Neural crest cell (in vitro differentiated cells): ENCODE measurements at places on chromosomes 4 and X. TPM values are rescaled to one million over a fixed set of nuclear protein-coding genes. Genes with fewer than 3 reads are reported as not detected.

Gene STAP1
- total RNA-seq, result not detected in 2 replicates

Gene MUC7
- total RNA-seq, result not detected in 2 replicates

Gene SLC9B1
- 1.7 and 2.0 TPM in 2 replicates for total RNA-seq

Gene PNMA3
- 9.8 and 10.0 TPM in 2 replicates for total RNA-seq

Gene PCSK1N
- 9.3 and 12.7 TPM in 2 replicates for total RNA-seq

Gene TLL1
- 1.7 and 2.2 TPM in 2 replicates for total RNA-seq

Gene ANXA3
- 0.39 TPM in 1 of 2 replicates, not detected in the other for total RNA-seq

Gene HPSE
- total RNA-seq, result 0.30 and 0.32 TPM in 2 replicates

Gene VGLL1
- total RNA-seq, result not detected in 2 replicates

Gene CT45A1
- not detected in 2 replicates for total RNA-seq

Gene MND1
- total RNA-seq, result 33.6 and 36.1 TPM in 2 replicates

Gene RCHY1
- 26.8 and 32.6 TPM in 2 replicates for total RNA-seq

Gene UCP1
- not detected in 2 replicates for total RNA-seq

Gene RAB39B
- total RNA-seq, result 6.5 and 7.3 TPM in 2 replicates

Gene DCHS2
- 0.91 and 1.2 TPM in 2 replicates for total RNA-seq

Gene CCDC110
- 0.14 and 0.16 TPM in 2 replicates for total RNA-seq

Gene FAM184B
- total RNA-seq, result 0.12 and 0.16 TPM in 2 replicates

Gene IBSP
- total RNA-seq, result not detected in 2 replicates

Gene CDKL2
- total RNA-seq, result 1.1 and 1.8 TPM in 2 replicates

Gene FAT4
- 26.0 and 26.6 TPM in 2 replicates for total RNA-seq

Gene RNF128
- total RNA-seq, result not detected in 2 replicates

Gene CENPVL2
- 1.3 and 1.6 TPM in 2 replicates for total RNA-seq

Gene PITX2
- 0.58 and 0.77 TPM in 2 replicates for total RNA-seq

Gene ERCC6L
- 13.3 and 14.2 TPM in 2 replicates for total RNA-seq

Gene LRP2BP
- total RNA-seq, result 0.07 TPM in 1 of 2 replicates, not detected in the other

Gene TAF7L
- total RNA-seq, result 0.19 TPM in 1 of 2 replicates, not detected in the other

Gene IGSF1
- total RNA-seq, result 3.8 and 3.9 TPM in 2 replicates

Gene GAGE10
- total RNA-seq, result not detected in 2 replicates

Gene RNF175
- total RNA-seq, result 25.7 and 26.6 TPM in 2 replicates

Gene BMPR1B
- total RNA-seq, result 24.9 and 26.8 TPM in 2 replicates

Gene C1QTNF7
- not detected in 2 replicates for total RNA-seq

Gene C4orf50
- total RNA-seq, result 0.02 TPM in 2 replicates

Gene NEUROG2
- total RNA-seq, result 4.1 and 4.2 TPM in 2 replicates

Gene NLGN3
- total RNA-seq, result 29.5 and 31.5 TPM in 2 replicates

Gene CHRDL1
- total RNA-seq, result 14.3 and 15.7 TPM in 2 replicates

Gene SLC49A3
- total RNA-seq, result 0.77 and 0.91 TPM in 2 replicates

Gene SPANXN3
- total RNA-seq, result not detected in 2 replicates

Gene KIT
- total RNA-seq, result 14.5 and 18.7 TPM in 2 replicates

Gene SASH3
- not detected in 2 replicates for total RNA-seq

Gene HPGDS
- not detected in 2 replicates for total RNA-seq

Gene DMRTC1
- 0.56 and 1.2 TPM in 2 replicates for total RNA-seq
